ENCODE measurements at places on chromosomes 5 and 9. TPM values are rescaled to one million over a fixed set of nuclear protein-coding genes. Genes with fewer than 3 reads are reported as not detected.

The IFNK gene
- not detected for polyA plus RNA-seq

The GFPT2 gene
- polyA plus RNA-seq = 5.3 TPM

The ANKRD31 gene
- polyA plus RNA-seq = 0.08 TPM

The BAAT gene
- 1.4 TPM for polyA plus RNA-seq

The PRLR gene
- polyA plus RNA-seq = 1.5 TPM

The SPATA31C1 gene
- not detected for polyA plus RNA-seq

The CLIC3 gene
- 1.3 TPM for polyA plus RNA-seq

The SPINK13 gene
- not detected for polyA plus RNA-seq

The FBXO4 gene
- polyA plus RNA-seq = 11.8 TPM

The LEAP2 gene
- polyA plus RNA-seq = 2.3 TPM

The CCNJL gene
- 0.08 TPM for polyA plus RNA-seq

The RASGRF2 gene
- 1.1 TPM for polyA plus RNA-seq

The CARTPT gene
- polyA plus RNA-seq = not detected

The PLEKHG4B gene
- polyA plus RNA-seq = 0.42 TPM

The GLRA1 gene
- polyA plus RNA-seq = 0.08 TPM

The EGFL7 gene
- 134 TPM for polyA plus RNA-seq

The THBS4 gene
- polyA plus RNA-seq = 30.4 TPM

The ZNF354C gene
- polyA plus RNA-seq = 2.2 TPM

The RPS14 gene
- 2,138 TPM for polyA plus RNA-seq

The PCSK5 gene
- 0.99 TPM for polyA plus RNA-seq

The SLC1A1 gene
- 1.4 TPM for polyA plus RNA-seq

The CDC20B gene
- polyA plus RNA-seq = not detected

The ZBTB6 gene
- 0.87 TPM for polyA plus RNA-seq

The RAD23B gene
- polyA plus RNA-seq = 19.5 TPM

The MARCHF11 gene
- 0.68 TPM for polyA plus RNA-seq

The TMEM174 gene
- not detected for polyA plus RNA-seq

The GDF9 gene
- 0.42 TPM for polyA plus RNA-seq

The SPATA31D3 gene
- not detected for polyA plus RNA-seq

The SHOC1 gene
- polyA plus RNA-seq = not detected

The CCL21 gene
- polyA plus RNA-seq = 53.5 TPM

The OCLN gene
- polyA plus RNA-seq = 10.9 TPM

The SCGB3A2 gene
- not detected for polyA plus RNA-seq

The SLC27A4 gene
- polyA plus RNA-seq = 18.6 TPM

The MYMK gene
- polyA plus RNA-seq = not detected

The HK3 gene
- 6.6 TPM for polyA plus RNA-seq

The CDKN2B gene
- polyA plus RNA-seq = 2.2 TPM

Data from pancreas (tissue), 10 donors.